CD4-positive, alpha-beta T cell treated with Interferon gamma for 1 hour (primary cell): ENCODE measurements at places on chromosomes 13 and 19.

- DNase-seq = no peak
Measured at GRCh38 chr19:45972947-45973540, 621 bp downstream of the NOVA2 start.

DNA sequence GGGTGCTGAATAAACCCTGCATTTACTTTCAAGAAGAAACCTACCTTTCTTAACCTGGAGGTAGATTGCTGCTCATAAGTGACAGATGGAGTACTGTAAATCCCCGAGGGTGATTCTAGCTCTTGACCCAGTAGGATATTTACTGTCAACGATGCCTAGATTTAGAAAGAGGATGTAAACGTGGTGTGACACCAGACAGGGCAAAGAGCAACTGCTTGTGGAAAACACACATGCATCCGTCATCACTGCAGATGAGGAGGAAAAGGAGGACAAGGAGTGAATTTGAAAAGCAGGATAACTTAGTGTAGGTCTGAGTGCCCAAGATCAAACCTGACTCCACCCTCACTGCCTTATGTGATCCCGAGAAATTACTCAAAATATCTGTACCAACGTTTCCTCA is 9.8 kb upstream of the CLN5 start:
- no peak for DNase-seq

- DNase-seq = no peak
Measured at GRCh38 chr13:112446867-112447266, 70.7 kb downstream of the SPACA7 start.

- DNase-seq = no peak
Measured at GRCh38 chr13:111844682-111845081, 222.3 kb upstream of the SOX1 start.

GRCh38 chr13:27313770-27314169 is 43.1 kb downstream of the RASL11A start:
- DNase-seq = no peak

GRCh38 chr19:35529241-35530218 is 1.4 kb upstream of the SBSN start:
- DNase-seq = no peak

DNA sequence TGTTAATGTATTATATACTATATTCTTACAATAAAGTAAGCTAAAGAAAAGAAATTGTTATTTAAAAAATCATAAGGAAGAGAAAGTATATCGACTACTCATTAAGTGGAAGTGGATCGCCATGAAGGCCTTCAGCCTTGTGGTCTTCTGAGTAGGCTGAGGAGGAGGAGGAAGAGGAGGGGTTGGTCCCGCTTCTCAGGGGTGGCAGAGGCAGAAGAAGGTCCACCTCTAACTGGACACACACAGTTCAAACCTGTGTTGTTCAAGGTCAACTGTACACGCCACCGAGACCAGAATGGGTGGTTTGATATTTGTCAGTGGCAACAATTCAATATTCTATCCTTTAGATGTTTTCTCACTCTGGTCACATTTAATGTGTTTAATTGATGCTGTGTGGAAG is 67.2 kb downstream of the ALOX5AP start:
- no peak for DNase-seq

- no peak for DNase-seq
Measured at GRCh38 chr19:50924586-50924985, 13.4 kb upstream of the KLK4 start.
